Muscle of back (tissue), 13 donors: ENCODE measurements at places on chromosomes 2 and 18. TPM values are rescaled to one million over a fixed set of nuclear protein-coding genes. Genes with fewer than 3 reads are reported as not detected.

DNA sequence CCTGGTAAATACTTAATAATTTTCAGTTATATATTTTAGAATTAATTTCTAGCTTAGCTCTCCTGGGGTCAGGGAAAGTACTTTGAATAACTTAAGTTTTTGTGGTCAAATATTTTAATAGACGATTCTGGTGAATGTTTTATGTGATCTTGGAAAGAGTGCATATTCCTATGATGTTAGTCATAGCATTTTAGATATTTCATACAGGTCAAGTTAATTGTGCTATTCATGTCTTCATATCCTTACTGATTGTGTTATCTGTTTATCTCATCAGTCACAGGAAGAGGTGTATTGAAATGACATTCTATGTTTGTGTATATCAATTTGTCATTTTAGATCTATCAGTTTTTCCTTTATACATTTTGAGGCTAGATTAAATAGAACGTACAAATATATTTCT, 576.2 kb downstream of the CPS1 start:
- no peak for DNase-seq

DNA sequence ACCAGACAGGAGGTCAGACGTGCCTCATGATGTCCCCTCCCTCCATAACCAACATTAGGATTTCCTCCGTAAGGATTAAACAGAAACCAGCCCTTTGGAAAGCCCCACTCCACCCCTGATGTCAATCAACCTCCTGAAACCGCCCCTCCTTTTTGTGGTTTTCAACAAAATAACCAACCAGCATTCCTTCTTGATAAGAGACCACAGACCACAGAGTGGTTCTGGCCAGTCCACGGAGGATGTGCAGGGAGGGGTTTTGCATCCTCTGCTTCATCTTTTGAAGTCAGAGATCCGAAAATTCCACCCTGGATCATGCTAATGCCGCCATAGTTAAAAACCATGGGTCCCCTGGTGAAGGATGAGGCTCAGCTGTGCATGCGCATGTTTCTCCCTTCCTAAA, 180.0 kb upstream of the CCDC150 start:
- no peak for DNase-seq

- no peak for DNase-seq
Measured at GRCh38 chr18:30903566-30903965, 139.0 kb downstream of the DSC3 start.

DNA sequence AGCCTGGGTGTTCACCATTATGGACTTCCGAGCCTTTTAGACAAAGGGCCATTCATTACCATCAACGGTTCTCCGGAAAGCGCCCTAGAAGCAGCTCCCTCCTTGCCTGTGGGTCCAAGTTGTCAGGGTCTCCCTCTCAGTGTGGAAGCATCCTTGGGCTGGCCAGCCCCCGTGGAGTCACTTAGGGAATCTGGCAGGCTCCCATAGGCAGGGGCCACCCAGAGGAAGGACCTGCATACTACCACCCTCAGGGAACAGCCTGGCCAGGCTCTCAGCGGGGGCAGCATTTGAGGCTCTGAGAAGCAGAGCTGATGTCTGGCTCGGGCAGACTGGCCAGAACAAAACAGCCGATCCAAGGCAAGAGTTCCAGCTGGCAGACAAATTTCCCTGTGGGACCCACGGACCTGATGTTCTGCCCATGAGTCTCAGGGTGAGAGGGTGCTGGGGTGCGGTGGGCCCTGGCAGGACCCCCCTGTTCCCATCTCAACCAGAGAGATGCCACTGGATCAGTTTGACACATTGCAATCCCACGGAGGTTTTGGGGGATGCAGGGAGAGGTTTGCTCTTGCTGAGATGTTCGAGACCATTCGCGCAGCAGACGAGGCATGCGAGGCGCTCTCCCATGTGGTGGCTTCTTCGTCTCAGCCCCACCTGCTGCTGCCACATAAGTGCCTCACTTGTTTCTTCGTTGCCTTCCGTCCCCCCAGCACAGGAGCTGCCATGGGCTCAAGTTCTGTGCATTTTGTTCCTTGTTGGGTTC, 56.9 kb downstream of the ACKR3 start:
- DNase-seq: no peak

DNA sequence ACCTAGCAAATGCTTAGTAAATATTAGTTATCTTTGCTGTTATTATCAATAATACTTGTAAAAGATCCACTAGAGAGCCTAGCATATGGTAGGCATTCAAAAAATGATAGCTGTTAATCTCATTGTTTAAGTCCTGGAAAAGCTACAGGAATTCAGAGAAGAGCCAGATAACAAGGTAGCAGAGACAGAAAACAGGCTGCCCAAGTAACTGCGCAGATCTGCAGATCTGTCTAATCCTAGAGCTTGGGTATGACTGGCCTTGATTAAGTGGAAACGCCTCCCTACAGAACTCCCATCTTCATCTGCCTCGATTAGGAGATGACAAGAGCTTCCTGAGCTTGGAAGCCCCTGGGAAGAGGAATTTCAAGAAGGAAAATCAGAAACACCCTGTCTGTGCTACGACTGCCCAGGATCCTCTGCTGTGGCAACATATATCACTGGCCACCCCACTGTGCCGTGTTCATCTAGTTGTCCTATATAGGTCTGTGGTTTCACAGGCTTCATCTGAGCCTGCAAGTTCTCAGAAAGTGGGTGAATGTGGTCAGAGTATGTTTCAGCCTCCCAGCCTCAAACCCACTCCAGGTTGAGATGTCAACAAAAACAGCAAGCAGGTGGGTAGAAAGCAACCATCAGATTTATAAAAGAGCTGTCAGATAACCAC, 151.5 kb upstream of the PKDCC start:
- DNase-seq: no peak

DNA sequence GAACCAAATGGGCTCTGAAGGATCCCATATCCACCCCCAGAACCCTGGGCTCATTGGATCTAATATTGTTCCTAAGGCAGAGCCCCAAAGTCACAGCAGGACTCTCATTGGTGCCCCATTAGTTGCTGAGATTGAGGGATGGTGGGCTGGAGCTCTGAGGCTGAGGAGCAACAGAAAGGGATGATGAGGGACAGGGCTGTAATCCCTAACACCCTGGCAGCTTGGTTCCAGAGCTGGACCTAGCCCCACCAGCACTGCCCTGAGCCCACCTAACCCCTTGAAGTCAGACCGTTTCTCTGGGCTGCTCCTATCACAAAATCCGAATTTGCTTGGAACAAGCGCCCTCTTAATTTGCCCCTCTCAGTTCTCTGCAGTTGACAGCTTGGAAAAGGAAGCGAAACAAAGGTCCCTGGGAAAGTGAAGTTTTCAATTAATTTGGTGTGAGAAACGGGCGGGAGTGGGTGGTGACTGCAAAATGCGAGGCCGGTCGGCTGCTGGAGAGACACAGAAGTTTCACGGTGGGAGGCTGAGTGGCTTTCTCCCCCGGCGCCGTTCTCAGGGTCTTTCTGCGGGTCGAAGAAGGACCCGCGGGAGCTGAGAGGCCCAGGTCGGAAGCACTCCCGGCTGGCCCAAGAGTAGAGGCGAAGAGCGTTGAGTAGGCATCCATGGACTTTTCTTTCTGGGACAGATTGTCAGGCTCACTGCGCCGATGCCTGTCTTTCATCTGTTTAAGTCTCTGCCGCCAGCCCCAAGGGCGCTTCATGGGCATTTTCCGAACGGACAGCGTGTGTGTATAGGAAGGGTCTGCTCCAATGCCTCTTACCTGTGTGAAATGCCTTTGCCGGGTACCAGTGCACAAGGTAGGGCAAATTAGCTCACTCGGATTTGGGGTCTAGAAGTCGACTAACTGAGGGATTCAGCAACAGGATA, 927 bp upstream of the HOXD13 start:
- no peak for DNase-seq

DNA sequence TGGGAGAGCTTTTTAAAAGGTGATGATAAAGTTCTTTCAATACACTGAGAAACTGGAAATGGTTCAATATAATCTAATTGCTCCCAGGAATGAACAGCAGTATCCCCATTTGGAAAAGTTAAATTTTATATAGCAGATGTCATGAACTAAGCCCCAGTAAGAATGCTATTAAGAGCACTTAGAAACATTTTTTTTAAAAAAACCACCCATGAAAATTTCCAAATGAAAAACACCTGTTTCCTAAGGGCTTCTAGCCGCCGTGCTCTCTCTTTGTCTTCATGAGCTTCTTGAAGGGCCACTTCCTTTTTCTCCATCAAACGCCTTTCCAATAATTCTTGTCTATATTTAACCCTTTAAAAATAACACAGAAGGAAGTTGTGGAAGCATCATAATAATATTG, 77.0 kb downstream of the UPP2 start:
- DNase-seq: no peak

GRCh38 chr18:50126471-50126870, 68.5 kb downstream of the MYO5B start:
- peak; percentile 18 for DNase-seq

- DNase-seq: peak; percentile 20
Measured at GRCh38 chr18:40546875-40547274, 1408.2 kb upstream of the PIK3C3 start.

DNA sequence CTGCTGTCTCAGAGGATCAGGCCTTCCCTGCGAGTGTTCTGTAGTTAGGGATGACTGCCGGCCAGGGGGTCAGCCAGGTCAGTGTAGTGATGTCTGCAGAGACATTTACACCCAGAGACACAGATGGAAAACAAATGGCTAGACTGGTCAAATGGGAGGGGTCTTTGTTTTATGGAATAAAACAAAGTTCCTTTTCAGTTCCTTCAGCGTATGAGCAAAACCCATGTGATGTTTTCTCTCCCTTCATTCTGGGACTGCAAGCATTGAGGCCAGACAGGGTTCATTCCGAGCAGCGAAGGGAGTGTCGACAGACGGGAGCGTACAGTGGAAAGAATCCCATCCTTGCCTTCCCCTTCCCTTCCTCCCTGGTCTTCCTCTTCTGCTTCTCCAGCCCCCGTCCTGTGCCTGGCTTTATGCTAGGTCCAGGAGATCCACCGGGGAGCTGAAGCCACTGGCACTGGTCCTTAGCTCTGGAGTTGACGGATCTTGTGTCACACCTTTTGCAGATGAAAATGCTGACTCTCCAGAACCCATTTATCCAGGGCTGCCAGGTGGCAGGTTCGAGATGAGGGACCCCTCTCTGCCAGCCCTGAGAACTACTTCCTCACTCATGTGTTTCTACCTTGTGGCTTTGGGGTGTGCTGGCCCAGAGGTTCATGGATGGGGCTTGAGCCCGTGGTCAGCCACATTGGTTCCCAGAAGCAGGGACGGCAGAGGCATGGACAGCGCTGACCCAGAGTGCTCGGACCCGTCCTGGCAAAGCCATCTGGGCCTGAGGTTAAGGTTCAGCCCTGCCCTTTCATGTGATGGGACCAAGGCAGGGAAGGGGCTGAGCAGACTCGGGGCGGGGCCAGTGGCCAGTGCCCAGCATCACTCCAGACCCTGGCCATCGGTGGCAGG, 24.2 kb downstream of the ITGB1BP1 start:
- peak; percentile 24 for DNase-seq

DNA sequence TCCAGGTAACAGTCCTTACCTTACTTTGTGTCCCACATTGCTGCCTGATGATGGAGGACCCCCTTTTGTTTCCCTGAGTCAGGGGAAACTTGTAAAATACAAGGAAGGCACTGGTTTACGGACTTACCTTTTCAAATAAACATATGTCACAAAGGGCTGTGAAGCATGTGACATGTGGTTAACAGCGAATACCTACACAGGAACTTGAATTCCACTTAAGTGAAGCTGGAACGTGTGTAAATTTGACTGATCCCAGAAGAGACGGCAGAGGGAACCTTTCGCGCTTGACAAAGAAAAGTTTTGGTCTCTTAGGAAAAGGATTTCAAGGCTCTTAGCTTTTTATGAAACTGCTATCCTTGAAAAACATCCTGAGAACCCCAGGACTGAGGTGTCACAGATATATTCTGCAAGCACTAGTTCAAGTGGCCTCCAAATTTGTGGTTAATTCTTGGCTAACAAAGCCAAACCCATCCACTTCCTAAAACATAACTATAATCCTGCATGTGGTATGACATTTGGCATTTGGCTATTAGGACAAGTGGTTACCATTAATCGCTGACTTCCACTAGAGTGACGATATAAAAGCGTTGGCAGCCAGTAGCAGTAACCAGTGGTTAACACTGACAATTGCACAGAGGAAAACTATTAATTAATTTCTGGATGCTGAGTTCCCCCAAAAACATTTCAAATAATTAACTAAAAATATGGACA, 55.6 kb downstream of the ITGB6 start:
- DNase-seq: no peak

DNA sequence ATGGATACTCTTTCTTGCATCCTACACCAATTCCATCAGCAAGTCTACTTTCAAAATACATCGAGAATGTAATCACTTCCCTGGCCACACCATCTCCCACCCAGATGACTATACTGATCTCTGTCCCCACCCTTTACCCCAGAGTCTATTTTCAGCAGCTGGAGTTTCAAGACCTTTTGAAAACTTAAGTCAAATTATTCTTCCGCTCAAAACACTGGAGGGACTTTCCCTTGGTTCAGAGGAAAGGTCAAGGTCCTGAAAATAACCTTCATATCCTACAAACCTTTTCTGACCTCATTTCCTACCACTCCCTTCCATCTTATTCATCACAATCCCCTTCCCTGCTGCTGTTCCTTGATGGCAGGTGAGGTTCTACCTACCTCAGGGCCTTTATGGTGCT, 58.8 kb upstream of the LYPD6 start:
- no peak for DNase-seq

GRCh38 chr18:3411854-3412268, 38.1 kb upstream of the TGIF1 start:
- DNase-seq: peak; percentile 38

GRCh38 chr18:51668101-51668500, 470.6 kb upstream of the MEX3C start:
- DNase-seq: peak; percentile 57

- peak; percentile 92 for DNase-seq
Measured at GRCh38 chr2:72887740-72888437, 681 bp downstream of the SPR start.

- DNase-seq: no peak
Measured at GRCh38 chr2:112636605-112637288, 9.0 kb upstream of the SLC20A1 start.

GRCh38 chr2:45443012-45443411, 168.1 kb downstream of the SRBD1 start:
- no peak for DNase-seq

DNA sequence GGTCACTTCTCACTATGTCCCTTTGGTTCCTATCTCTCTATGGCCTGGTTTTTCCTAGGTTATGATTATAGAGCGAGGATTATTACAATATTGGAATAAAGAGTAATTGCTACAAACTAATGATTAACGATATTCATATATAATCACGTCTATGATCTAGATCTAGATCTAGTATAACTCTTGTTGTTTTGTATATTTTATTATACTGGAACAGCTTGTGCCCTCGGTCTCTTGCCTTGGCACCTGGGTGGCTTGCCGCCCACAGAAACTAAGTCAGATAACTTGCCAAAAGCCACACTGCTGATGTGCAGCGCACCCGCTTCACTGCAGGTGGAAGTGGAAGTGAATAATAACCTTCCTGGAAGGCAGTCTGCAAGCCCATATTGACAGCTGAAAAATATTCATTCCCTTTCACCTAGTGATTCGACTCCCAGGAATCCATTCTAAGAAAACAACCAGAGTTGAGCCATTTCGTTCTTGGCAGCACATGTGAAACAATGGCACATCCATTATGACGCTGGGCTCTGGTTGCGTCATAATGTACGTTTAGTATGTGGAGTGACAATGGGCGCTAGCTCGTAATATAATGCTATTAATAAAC, 725 bp upstream of the ANKRD53 start:
- peak; percentile 47 for DNase-seq

The NGEF gene
- 2.3 TPM for polyA plus RNA-seq

The TNFRSF11A gene
- 3.2 TPM for polyA plus RNA-seq

The TMEM182 gene
- 211 TPM for polyA plus RNA-seq

The UGT1A4 gene
- polyA plus RNA-seq: not detected

The SCN9A gene
- 4.5 TPM for polyA plus RNA-seq

The PPM1G gene
- 61.7 TPM for polyA plus RNA-seq

The ITGB6 gene
- 41.7 TPM for polyA plus RNA-seq

The GPATCH11 gene
- 8.0 TPM for polyA plus RNA-seq

The SOCS6 gene
- polyA plus RNA-seq: 13.2 TPM

The TWIST2 gene
- 4.9 TPM for polyA plus RNA-seq
